ENCODE measurements at places on chromosomes 7 and 10.

DNA sequence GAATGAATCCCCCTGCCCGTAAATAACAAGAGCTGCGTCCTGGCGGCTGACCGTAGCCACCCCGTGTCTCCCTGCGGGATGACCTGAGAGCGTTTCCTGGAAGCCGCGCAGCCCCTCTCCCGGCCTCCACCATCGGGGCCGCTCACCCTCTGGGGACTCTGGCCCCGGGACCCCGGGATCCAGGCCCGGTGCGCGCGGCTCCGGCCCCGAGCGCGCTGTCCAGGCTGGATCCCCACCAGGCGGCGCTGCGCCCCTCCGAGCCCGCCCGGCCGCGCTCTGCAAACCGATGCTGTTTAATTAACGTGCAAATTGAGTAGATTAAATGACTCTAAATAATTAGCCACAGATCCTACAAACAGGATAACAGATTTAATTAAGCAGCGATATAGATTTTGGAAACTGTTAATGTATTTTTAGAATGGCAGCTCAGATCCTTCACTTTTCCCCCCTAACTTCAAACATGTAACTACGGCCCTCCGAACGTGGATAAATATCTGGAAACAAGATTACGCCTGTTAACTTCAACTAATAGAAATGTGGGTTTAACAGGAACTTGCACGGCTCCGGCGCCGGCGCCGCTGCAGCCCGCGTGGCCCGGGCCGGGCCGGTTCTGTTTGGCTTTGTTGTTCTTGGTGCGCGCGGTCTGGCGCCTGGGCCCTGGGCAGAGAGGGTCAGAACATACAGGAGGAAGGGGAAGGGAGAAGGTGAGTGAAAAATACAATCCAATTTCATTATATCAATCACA is 7.1 kb upstream of the UNCX start:
- no peaks in the 10 kb centered on the region for H3K4me1 ChIP-seq
- H3K27me3 ChIP-seq = peaks cover 65% of the 10 kb centered on the region
- H3K27ac ChIP-seq = peak overlapping the region; percentile 6

DNA sequence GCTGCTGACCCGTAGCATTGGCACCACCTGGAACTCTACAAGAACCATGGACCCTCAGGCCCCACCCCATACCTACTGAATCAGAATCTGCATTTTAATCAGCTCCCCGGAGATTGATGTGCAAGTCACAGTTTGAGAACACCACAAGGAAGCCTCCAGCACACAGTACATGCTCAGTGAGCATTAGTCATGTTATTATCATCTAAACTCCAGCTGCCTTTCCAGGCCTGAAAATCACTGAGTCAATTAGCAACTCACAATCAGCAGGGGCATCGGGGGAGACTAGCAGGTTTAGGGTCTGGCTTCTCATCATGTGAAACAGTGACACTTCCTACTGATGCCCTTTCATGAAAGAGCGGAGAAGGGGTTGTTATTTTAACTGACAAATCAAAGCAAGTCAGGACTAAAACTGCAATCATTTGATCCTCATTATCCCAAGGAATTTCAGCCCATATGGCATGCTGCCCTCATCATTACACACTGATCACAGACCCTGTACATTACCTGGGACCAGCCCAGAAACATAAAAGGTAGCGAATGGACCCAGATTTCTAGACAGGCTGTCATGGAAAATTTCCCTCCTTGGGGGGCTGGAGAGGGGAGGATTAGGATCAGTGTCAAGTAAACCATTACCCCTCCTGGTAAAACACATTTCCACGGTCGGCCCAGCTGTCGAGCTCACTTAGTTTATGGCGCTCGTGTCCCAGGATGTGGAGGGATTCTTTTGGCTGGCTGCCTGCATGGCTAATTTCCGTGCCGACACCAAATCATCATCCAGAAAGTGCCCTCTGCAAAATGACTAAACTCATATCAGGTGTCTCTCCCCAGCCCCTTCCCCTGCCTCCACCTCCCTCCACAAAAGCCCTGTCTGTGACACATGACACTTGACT is 122.8 kb downstream of the PRLHR start:
- no peaks in the 10 kb centered on the region for H3K4me1 ChIP-seq
- no peak overlapping the region for H3K27ac ChIP-seq
- H3K4me3 ChIP-seq = no peak overlapping the region

DNA sequence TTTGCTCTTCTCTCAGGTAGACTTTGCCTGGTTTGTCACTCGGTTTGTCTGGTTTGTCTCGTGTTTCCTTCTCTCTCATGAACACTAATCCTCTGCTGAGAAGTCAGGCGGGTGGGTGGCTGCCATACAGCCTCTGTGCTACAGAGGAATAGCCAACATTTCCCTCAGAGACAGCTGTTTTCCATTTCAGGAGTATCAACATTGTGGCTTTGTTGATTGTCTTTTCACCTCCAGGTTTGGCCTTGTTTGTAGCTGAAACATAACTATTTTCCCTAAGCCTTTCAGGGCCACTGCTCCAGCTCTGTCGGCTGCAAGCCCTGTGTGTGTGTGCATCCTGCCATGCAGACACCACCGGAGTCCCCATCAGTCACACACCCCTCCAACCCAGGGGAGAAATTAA is 122.8 kb downstream of the BAMBI start:
- H3K27me3 ChIP-seq = no peaks in the 10 kb centered on the region
- H3K4me3 ChIP-seq = no peak overlapping the region
- no peaks in the 10 kb centered on the region for H3K4me1 ChIP-seq

DNA sequence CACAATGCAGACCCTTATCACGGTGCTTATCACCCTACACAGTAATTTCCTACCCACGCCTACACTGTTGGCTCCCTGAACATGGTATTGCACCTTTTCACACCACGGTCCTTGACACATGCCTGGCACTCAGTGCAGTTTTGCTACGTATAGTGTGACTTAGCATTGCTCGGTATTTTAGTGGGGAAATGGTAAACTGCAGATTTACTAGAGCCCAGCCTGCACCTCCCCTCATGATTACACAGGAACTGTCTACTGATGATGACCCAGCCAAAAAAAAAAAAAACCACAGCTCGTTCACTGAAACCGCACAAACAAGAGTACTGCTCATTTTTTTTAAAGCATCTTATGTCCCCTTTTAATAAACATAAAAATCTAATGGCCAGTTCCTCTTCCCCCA is 124.2 kb upstream of the ZNF746 start:
- H3K4me1 ChIP-seq = peaks cover 41% of the 10 kb centered on the region
- peaks cover 10% of the 10 kb centered on the region for H3K27me3 ChIP-seq
- H3K27ac ChIP-seq = peak overlapping the region; percentile 50
- DNase-seq = peak; percentile 40

- H3K4me3 ChIP-seq = peak overlapping the region; percentile 70
- no peaks in the 10 kb centered on the region for H3K36me3 ChIP-seq
- H3K27ac ChIP-seq = no peak overlapping the region
- DNase-seq = peak; percentile 42
- H3K27me3 ChIP-seq = peaks cover 68% of the 10 kb centered on the region
These were observed 5.6 kb upstream of the MEST start for GRCh38 chr7:130486114-130486953.

- peak overlapping the region; percentile 79 for H3K4me3 ChIP-seq
- peak; percentile 24 for DNase-seq
- peaks cover 49% of the 10 kb centered on the region for H3K4me1 ChIP-seq
- no peaks in the 10 kb centered on the region for H3K27me3 ChIP-seq
- H3K27ac ChIP-seq = peak overlapping the region; percentile 80
These were observed 1.3 kb downstream of the ANXA11 start for GRCh38 chr10:80203835-80204676.

DNA sequence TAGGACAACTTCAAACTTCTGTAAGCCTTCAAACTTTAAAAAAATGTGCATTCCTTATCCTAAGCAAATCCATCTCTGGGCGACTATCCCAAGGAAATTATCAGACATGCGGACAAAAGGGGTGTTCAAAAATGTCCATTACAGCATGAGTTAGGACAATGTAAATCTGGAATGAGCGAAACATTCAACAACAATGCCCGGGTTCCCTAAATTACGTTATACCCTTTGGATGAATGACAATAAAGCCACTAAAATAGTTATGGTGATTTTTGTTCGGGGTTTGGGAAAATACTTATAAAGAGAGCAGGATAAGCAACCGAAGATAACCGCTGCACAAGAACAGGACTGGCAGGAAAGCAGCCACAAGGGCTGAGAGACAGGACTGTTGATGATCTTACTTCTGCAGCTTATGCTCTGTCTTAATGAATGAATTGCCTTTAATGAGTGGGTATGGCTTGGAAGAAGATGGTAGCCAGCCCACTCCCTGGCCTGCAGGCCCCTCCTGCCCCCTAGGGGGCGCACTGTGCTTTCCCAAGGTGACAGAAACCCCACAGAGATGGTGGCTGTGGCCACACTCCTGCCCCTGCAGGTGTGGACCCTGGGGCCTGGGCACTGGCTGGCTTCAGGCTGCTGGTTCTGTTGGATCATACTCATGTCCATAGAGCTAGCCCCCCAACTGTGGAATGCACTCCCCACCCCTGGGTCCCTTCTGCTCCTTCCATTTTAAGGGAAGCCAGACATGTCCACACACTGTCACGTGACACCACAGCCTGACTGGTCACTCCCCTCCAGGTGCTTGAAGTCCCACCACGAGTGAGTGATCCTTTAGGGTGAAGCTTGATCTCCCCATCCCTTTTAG is 45.0 kb downstream of the ZCCHC24 start:
- no peaks in the 10 kb centered on the region for H3K27me3 ChIP-seq
- DNase-seq = peak; percentile 62
- peaks cover 2% of the 10 kb centered on the region for H3K4me1 ChIP-seq

Measured in activated CD4-positive, alpha-beta memory T cell treated with anti-CD3 and anti-CD28 coated beads, Interleukin-2, amount 10 ng/mL, durations not matched to agents 7 days and 5 days (primary cell).